ENCODE measurements at places on chromosomes 1 and 21.
A peak's percentile ranks its signal among the peaks of the same experiment; 100 is the strongest.

- peak; percentile 26 for DNase-seq
- peaks cover 34% of the 10 kb centered on the region for H3K4me1 ChIP-seq
- no peaks in the 10 kb centered on the region for H3K36me3 ChIP-seq
Observed at GRCh38 chr1:42340093-42340492, 5.1 kb upstream of the FOXJ3 start.

DNA sequence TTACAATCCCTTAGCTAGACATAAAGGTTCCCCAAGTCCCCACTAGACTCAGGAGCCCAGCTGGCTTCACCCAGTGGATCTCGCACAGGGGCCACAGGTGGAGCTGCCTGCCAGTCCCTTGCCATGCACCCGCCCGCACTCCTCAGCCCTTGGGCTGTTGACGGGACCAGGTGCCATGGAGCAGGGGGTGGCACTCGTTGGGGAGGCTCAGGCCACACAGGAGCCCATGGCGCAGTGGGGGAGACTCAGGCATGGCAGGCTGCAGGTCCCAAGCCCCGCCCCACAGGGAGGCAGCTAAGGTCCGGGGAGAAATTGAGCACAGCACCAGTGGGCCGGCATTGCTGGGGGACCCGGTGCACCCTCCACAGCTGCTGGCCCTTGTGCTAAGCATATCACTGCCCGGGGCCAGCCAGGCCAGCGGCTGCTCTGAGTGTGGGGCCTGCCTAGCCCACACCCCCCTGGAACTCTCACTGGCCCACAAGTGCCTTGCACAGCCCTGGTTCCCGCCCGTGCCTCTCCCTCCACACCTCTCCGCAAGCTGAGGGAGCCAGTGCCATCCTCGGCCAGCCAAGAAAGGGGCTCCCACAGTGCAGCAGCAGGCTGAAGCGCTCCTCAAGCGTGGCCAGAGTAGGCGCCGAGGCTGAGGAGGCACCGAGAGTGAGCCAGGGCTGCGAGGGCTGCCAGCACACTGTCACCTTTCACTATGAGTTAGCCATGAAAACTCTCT, 117.8 kb downstream of the LIPI start:
- H3K27ac ChIP-seq, result no peak overlapping the region
- DNase-seq, result no peak
- no peaks in the 10 kb centered on the region for H3K27me3 ChIP-seq
- H3K4me1 ChIP-seq, result no peaks in the 10 kb centered on the region
- H3K36me3 ChIP-seq, result no peaks in the 10 kb centered on the region

DNA sequence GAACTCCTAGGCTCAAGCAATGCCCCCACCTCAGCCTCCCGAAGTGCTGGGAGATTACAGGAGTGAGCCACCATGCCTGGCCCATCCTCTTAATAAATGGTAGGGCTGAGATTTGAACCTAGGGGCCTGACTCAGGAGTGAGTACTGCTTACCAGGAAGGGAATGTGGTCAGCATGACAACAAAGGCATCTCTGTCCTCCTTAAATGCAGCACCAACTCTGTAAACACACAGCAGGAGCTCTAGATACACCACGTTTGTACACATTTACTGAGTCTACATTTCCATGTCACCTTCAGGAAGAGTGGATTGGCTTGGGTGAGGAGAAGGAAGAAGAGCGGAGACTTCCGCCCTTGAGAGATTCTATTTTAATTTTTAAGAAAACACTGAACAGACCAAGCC, 38.5 kb downstream of the HIVEP3 start:
- H3K27ac ChIP-seq, result no peak overlapping the region
- H3K4me3 ChIP-seq, result no peak overlapping the region
- DNase-seq, result no peak
- H3K4me1 ChIP-seq, result peaks cover 17% of the 10 kb centered on the region

- H3K4me3 ChIP-seq, result no peak overlapping the region
- H3K4me1 ChIP-seq, result peaks cover 8% of the 10 kb centered on the region
- H3K27ac ChIP-seq, result no peak overlapping the region
- peak; percentile 90 for DNase-seq
- H3K27me3 ChIP-seq, result peaks cover 24% of the 10 kb centered on the region
Observed at GRCh38 chr1:203268901-203269653, 36.2 kb upstream of the BTG2 start.

- no peak for DNase-seq
- H3K27me3 ChIP-seq, result no peaks in the 10 kb centered on the region
- H3K27ac ChIP-seq, result no peak overlapping the region
Observed at GRCh38 chr1:17764591-17764990, 9.5 kb downstream of the ACTL8 start.

DNA sequence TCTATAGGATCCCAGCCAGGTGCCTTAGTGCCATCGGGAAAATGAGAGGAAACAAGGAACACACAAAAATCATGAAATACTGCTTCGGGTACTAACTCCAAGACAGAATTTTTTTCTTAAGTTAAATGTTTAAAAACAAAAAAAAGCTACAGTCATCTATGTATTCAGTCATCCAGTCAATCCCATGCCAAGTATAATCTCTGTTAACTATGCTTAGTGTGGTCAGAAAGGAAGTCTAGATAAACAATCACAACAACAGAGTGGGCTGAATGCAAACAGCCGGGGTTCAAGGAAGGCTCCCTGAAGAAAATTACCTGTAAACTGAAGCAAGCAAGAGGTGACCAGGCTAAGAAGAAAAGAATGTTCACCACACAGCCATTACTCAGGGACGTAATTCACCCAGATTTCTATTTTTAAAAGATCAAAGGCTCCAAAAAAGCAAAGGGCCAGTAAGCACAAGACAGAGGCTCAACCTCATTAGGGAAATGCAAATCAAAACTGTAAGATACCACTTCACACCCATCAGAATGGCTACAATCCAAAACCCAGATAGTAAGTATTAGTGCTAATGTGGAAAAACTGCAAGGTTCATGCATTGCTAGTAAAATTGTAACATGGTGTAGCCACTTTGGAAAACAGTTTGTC, 53.0 kb downstream of the RERE start:
- no peak overlapping the region for H3K4me3 ChIP-seq
- no peaks in the 10 kb centered on the region for H3K36me3 ChIP-seq
- no peak for DNase-seq

GRCh38 chr1:209116705-209117104, 466.8 kb upstream of the CAMK1G start:
- H3K4me3 ChIP-seq, result no peak overlapping the region
- no peak for DNase-seq
- H3K36me3 ChIP-seq, result no peaks in the 10 kb centered on the region

DNA sequence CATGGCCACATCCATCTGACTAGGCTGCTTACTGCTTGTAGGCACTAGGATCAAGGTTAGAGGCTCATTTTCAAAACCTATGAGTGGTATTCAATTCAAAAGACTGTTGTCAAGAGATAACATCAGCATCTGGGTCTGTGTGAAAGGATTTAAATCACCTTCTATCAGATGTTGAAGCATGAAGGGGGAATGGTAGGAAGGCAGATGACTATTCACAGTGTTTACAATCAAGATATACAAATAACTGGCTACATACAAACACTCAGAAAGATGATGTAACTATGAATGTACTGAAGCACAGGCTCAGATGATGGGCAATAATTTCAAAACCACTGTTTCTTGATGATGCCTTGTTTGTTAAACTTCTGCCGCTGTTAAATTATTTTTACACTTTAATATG, 249.2 kb downstream of the SLC45A1 start:
- H3K27me3 ChIP-seq, result no peaks in the 10 kb centered on the region
- peaks cover 29% of the 10 kb centered on the region for H3K4me1 ChIP-seq
- no peak overlapping the region for H3K27ac ChIP-seq
- H3K36me3 ChIP-seq, result no peaks in the 10 kb centered on the region
- no peak overlapping the region for H3K4me3 ChIP-seq

Data from GM23338 (cell line).